ENCODE measurements at places on chromosomes 5 and 9.

DNA sequence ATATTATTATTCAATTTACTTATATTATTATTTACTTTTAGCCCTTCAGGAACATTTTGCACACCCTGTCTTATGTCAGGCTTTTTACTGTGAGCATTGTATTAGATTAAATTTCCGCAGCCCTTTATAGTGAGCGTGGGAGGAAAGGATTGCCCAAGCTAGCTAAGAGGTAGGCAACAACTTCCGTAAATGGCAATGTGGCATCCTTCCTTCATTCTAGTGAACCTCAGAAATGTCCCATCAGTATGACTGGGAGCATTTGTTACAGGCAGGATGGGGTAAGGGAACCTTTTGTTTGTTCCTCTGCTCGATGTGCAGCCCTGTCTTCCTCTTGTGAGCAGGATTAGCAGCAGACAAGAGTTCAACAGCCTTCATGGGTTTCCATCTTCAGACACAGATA is 6.2 kb upstream of the CD180 start:
- no peak for DNase-seq

DNA sequence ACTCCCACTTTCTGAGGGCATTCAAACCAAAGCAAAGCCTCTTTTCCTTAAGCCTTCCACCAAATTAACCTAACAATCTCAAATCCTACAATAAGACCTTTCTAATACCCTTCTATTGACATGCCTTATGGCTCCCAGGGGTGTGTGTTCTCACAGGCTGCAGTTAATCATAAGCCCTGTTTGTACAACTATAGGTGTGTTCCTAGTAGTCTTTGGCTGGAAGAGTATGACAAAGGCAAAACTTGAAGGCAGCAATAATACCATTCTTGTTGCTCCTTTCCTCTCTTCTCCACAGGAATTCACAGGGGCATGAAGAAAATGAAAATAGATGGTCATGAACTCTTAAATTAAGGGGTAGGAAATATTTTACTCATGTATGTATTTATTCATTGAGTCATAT is 10.9 kb upstream of the FBXO38 start:
- DNase-seq = no peak

GRCh38 chr9:126128494-126129142 is 198.0 kb upstream of the MVB12B start:
- DNase-seq = no peak

DNA sequence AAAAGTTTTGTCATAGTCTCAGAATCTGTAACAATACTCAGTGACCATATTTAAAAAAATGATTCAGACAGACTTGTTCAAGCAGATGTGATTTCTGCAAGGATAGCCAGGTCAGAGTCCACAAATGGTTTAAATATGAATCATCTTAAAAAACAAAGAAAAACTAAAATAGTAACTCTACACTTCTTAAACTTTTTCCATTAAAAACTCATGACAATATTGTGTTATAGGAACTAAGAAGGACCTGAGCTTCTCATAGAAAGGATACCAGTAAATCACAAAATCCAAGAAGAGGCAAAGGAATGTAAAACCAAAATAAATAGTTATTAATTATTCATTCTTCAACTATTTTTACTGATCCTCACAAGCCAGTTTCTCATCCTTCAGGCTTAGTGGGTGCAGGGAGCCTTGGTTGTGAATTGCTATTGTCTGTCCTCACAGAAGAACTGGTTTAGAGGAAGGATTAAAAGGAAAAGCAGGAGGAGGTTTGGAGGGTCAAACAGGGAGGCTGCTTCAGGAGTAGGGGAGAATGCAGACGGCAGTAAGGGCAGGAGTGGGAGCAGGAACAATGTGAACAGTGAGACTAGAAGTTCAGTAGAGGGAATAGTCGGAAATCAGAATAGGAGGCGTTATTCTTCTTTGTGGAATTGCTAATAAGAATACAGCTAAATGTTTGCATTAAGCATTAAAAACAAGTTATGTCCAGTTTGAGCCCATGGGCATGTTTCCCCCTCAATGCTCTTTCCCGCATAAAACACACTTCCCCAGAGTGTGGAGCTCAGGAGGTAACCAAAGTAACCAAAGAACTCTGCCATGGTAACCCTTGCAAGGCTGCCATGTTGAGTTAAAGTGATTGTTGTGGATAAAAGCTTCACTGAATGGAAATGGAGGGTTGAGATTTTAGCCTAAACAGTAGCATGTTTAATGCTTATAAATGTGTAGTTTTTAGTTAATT is 110.7 kb downstream of the CCDC192 start:
- peak; percentile 64 for DNase-seq

DNA sequence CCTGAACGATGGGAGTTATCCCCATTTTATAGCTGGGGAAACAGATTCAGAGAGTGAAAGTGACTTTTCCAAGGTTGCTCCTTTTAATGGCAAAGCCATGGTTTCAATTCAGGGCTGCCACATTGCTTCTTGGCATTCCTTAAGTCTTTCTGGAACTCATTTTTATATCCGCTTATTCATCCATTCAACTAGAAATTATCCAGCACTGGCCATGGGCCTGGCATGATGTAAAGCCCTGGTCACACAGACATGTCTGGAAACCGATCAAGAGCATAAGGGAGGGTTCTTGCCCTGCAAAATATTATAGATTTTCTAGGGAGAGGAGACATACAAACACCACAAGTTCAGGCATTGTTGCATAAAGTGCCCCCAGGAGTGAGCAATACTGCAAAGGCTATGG is 43.0 kb upstream of the COL15A1 start:
- DNase-seq = no peak

GRCh38 chr5:149455889-149456409 is 76.9 kb upstream of the IL17B start:
- DNase-seq = no peak

- DNase-seq = no peak
Measured at GRCh38 chr9:97695995-97696802, 941 bp downstream of the XPA start.

- DNase-seq = peak; percentile 12
Measured at GRCh38 chr9:83204047-83204446, 141.1 kb upstream of the RASEF start.

- no peak for DNase-seq
Measured at GRCh38 chr5:2300861-2301574, 418.3 kb upstream of the IRX4 start.

DNA sequence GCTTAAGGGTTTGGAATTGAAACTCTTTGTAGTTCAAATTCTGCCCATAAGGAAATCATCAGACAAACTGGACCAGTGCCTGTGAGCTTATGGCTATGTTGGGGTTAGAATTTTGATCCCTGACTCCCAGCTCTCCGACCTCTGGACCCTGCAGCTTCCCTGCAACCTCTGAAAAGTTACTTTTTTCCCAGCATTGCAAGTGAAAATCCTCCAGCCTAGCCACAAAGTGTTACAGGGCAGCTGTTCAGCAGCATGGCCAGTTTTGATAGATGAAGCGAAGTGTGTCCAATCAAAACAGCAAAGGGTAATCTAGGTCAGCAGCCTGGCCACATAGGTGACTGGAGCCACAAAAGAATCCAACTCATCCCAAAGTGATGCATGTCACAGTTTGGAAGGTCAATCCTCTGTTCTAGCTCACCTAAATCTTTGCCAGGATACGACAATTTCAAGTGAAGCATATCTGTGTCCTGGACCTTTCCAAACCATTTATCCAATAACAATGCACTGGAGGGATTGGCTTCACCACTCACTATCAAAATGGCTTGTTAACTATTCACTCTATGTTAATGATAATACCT is 4.7 kb upstream of the CPEB4 start:
- no peak for DNase-seq

DNA sequence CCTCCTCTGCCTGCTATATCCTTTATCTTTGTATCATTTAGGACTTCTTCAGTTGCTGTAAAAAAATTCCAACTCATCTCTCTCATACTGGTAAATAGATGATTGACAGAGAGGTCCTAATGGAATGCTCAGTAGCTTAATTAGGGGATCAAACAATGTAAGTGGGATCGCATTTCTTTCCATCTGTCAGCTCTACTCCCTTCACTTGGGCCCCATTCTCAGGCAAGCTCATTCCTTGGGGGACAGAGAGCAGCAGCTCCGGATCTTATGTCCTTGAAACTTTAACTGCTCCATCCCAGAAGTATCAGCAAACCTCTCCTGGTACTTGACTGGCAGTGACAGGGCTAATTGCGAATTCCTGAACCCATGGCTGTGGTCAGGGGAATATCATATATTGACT is 146.7 kb downstream of the YTHDC2 start:
- peak; percentile 45 for DNase-seq

GRCh38 chr5:125421006-125421405 is 674.6 kb upstream of the ZNF608 start:
- no peak for DNase-seq

- DNase-seq = no peak
Measured at GRCh38 chr9:19376931-19377330, 3.1 kb downstream of the RPS6 start.

DNA sequence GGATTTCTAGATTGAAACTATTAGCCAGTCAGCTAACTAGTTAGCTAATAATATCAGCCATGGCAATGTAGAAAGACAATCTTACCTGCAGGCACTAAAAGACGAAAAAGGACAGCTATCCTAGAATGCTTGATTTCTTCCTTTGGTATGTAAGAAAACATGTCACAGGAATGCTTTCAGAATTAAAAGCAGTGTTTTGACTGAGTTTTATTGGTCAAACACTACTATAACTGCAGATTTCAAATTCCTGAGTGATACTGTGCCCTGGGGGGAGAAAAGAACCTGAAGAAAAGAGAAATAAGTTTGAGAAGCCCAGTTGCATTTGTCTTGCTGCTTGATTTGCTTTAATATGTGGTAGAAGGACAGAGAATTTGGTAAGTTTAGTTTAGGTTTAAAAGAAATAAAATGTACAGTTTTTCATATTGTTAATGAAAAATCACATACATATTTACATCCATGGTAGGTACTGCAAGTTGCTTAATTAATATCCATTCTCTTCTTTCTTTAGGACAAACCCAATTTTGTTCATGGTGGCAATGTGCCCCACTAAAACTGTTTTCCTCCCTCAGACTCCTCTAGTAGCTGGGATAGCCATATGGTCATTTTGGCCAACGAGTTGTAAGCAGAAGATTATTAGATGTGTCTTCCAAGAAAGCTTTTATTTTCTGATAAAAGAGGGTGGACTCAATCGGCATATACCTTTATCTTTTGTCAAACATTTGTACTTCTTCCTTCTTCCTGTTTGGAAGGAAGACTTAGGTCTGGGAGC is 4.3 kb upstream of the FAM169A start:
- no peak for DNase-seq

GRCh38 chr5:10480237-10480985 is 38.7 kb downstream of the ROPN1L start:
- no peak for DNase-seq

DNA sequence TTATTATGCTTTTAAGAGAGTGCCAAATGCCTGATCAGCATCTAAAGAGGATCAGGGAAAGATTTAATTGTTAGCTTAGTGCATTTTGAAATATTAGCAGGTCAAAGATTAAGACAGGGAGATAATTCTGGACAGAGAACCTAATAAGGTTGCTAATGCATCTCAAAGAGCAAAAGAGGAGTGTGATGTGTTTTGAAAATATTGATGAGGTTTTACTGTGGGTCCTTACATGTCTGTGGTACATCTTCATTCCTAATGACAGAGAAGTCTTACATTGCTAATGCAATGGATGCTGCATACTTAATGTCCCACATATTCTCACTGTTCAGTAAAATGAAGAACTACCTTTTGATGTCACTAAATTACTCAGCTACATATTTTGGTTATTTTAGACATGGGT is 154.1 kb downstream of the TAF11L14 start:
- no peak for DNase-seq

DNA sequence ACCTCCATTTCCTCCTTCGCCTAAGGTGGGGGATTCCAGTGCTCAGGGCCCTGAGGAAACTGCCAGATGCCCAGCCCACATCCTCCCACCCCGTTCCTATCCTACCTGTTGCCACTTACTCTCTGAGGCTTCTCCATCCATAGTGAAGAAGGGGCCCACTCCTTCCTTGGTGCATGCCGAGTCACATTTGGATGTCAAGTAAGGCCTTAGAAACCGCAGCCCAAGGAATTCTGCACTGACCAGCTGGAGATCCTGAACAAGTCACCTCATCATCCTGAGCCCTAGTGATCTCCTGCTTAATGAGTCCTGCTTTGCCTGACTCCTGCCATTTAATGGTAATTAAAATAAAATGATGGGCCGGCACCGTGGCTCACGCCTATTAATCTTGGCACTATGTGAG is 6.7 kb upstream of the TNIP1 start:
- no peak for DNase-seq

DNA sequence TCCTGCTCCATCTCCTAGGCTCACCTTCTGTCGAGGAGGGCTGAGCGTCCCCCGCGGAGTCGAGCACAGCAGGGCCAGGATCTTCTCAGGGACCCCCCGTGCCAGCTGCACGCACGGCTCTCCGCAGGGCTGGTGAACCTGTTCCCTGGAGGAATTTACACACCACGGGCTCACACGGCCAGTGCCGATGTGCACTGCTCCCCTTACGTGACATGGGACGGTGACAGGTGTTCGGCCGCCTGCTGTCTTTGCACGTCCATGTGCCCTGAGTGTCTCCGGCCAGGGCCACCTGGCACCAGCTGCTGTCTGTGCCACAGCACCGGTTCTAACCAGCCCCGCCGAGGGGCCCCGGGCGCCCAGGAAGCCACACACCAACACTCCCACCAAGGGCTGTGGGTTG is 8.7 kb upstream of the AGPAT2 start:
- no peak for DNase-seq

DNA sequence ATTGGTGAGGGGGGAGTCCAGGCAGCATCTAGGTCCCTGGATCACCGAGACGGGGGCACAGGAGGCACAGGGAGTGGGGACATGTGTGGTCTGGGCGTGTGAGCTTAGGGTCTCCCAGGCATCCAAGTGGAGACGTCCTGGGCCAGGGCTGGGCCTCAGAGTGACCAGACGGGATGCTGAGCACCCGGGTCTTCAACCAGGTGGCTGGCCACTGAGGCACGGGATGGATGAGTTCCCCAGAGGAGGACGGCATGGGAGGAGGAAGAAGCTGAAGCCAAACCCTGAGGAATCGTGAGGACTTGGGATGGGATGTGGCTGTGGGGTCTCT is 88.0 kb downstream of the LMX1B start:
- no peak for DNase-seq

GRCh38 chr9:96148634-96149532 is 153.1 kb downstream of the HSD17B3 start:
- peak; percentile 31 for DNase-seq

DNA sequence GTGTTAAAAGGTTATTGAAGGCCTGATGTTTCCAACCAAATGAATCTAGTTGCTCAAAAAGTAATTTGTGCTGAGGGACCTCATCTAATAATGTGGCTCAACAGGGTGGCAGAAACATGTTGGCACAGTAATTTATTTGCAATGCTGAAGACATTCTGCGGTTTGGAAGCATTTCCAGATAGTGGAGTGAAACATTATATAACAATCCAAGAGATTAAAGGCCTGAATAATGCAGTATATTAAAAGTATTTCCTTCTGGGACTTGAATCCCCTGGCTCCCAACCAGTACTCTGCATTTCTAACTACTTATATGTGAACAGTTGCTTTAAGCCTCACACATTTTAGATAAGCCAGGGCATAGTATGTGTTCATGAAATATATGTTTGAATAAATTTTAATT is 25.9 kb upstream of the ALDH1A1 start:
- DNase-seq = no peak

DNA sequence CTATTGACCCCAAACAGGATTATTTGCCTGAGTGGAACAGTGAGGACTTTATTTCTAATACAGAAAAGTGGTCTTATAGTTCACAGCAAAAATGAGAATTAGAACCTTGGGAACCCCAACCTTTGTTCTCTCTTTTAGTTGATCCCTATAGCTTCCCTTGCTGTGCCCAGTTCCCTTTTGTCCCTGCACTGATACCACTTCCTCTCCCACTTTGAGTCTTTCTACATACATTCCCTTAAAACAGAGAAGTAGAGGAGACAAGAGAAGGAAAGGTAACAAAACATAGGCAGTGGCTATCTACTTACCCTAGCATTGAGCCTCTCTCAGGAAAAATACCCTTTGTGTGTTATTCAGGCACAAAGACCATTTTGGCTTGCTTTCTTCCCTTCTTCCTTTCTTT is 246.4 kb downstream of the FAM114A2 start:
- no peak for DNase-seq
